ENCODE measurements at places on chromosomes 7 and 10.

DNA sequence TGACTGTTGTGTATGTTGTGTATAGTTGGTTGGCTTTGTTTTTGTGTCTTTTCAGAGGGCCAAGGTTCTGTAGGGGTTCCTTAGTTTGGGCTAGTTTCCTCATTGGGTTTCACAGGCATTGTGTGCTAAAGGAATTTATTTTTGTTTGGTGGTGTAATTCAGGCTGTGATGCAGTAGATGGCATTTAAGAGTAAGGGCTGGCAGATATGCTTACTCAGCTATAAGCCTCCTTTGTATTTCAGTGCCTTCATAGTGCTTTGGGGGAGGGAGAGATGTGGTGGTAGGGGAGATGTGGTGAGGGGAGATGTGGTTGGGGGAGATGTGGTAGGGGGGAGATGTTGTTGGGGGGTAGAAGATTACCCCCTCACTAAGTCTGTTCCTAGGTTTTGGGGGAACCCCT is 91.7 kb downstream of the SLC25A40 start:
- DNase-seq, result no peak

- DNase-seq, result no peak
These were observed 113.2 kb upstream of the LANCL2 start for GRCh38 chr7:55251911-55252310.

- no peak for DNase-seq
These were observed 316.6 kb downstream of the KCNMA1 start for GRCh38 chr10:77320971-77321471.

DNA sequence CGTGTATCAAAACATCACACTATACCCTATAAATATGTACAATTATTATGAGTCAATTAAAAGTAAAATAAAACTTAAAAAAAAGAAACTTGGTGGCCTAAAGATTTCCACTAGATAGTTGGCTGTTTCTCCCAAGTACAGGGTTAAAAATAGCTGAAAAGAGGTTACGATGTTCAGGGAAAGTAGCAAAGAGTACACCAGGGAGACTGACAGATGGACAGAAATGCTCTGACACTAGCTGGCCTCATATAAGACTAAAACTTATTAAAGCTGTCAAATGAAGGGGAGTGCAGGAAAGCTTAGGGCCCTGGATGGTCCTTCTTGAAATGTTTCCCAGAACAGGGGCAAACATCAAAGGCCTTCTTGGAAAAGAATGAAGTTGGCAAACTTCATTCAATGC is 51.3 kb downstream of the TCAF1 start:
- DNase-seq, result no peak

- DNase-seq, result peak; percentile 40
These were observed 82.6 kb downstream of the DNMBP start for GRCh38 chr10:99926925-99927720.

DNA sequence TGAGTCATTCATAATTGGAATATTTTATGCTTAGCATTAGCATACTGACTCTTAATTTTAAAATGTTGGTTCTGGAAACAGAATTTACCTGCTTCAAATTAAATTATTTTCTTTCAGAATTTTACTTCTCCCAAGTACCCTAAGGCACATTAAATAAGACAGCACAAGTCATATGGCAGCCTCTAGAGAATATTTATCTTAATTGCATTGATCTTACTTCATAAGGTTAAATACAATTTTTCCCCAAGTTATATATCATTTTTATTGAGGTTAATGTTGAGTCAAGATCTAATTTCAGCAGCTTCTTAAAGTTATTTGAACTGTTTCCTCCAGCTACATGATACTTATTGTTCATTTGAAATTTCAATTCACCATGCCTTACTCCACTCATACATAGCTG is 123.1 kb upstream of the IMMP2L start:
- DNase-seq, result no peak

GRCh38 chr10:89121764-89122020 is 85.4 kb downstream of the CH25H start:
- DNase-seq, result no peak

GRCh38 chr7:2776401-2776800 is 67.7 kb downstream of the GNA12 start:
- DNase-seq, result no peak

- DNase-seq, result no peak
These were observed 114.4 kb downstream of the HIBADH start for GRCh38 chr7:27548304-27548703.

GRCh38 chr7:112462236-112462635 is 12.0 kb downstream of the IFRD1 start:
- peak; percentile 81 for DNase-seq

DNA sequence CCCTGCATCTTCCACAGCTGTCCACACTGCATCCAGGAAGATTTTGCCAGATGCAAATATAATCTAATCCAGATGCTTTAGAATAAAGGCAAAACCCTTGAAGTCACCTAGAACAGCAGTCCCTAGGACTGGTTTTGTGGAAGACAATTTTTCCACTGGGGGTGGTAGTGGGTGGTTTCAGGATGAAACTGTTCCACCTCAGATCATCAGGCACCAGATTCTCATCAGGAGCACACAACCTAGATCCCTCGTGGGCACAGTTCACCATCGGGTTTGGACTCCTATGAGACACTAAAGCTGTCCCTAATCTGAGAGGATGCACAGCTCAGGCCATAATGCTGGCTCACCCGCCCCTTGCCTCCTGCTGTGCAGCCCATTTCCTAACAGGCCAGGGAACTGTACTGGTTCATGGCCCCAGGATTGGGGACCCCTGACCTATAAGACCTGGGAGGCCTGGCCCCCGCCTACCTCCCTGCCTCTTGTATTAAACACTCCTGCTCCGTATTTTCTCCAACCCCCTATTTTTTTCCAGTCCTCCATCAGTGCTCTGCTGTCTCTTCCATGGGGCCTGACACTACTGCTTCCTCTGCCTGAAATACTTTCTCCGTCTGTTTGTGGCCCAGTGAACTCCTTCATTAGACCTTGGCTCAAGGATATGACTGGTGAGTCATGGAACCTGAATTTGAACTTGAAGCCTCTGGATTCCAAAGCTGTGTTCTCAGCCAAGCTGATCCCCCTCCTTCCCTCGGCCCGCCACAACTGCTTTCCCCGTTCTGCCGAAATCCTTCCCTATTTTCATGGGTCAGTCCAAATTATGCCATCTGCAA is 79.9 kb upstream of the RHEB start:
- DNase-seq, result no peak

GRCh38 chr7:44761207-44762161 is 12.8 kb downstream of the ZMIZ2 start:
- DNase-seq, result no peak

DNA sequence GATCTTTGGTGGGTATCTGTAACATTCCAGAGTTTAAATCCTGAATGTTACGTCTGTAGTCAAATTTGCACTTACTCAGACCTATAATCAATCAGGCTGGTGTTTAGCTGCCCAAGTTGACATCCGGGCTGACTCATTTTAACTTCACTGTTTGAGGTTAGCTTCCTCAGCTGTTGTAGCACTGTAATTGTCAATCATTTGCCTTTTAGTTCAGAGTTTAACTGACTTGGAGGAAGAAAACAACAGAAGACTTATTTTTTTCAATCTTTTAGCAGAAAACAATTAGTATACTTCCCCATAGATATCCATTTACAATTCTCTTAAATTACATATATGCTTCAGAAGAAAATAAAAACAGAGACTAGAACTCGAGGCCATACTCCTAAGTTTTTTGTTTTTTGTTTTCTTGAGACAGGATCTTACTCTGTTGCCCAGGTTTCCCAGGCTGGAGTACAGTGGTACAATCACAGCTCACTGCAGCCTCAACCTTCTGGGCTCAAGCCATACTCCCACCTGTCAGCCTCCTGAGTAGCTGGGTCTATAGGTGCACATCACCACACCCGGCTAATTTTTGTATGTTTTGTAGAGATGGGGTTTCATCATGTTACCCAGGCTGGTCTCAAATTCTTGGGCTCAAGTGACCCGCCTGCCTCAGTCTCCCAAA is 38.5 kb upstream of the LRRC17 start:
- no peak for DNase-seq

DNA sequence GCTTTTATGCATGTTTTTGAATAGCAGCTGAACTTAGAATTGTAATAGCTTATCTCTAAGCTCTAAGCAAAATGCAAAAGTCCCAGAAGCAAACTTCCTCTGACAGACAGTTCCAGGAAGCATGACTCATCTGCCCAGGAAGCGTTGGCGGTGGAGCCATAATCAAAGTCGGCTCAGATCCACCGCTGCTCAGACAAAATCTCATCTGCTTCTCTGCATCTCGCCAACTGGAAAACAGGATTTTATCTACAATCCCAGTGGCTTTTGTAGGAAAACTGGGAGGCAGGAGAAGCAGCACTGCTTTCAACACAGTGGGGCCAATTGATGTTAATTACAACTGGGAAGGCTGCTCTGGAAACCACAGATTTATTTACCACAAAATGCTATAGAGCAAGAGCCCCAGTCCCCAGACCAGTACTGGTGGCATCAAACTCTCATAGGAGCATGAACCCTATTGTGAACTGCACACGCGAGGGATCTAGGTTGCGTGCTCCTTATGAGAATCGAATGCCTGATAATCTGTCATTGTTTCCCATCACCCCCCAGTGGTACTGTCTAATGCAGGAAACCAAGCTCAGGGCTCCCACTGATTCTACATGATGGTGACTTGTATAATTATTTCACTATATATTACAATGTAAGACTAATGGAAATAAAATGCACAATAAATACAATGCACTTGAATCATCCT is 99.9 kb downstream of the CUBN start:
- DNase-seq, result no peak

DNA sequence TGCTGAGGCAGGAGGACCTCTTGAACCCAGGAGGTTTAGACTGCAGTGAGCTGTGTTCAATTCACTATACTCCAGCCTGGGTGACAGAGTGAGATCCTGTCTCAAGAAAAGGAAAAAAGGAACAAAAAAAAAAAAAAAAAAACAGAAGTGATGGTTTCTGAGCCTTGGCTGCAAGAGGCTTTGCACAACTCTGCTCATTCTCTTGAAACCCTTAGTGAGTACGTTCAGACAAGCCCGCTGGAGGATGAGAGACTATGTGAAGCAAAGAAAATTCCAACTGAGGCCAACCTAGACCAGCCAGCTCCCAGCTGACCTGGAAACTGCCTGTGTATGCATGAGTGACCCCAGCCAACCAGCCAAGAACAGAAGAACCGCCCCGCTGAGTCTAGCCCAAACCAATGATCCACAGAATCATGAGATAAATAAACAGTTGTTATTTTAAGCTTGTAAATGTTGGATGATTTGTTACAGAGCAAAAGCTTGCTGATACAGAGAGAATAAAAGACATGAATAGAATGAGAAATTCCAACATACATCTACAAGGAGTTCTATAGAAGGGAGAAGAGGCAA is 50.6 kb upstream of the FZD9 start:
- DNase-seq, result no peak

- DNase-seq, result no peak
These were observed 85.9 kb downstream of the LSMEM1 start for GRCh38 chr7:112566442-112567324.

DNA sequence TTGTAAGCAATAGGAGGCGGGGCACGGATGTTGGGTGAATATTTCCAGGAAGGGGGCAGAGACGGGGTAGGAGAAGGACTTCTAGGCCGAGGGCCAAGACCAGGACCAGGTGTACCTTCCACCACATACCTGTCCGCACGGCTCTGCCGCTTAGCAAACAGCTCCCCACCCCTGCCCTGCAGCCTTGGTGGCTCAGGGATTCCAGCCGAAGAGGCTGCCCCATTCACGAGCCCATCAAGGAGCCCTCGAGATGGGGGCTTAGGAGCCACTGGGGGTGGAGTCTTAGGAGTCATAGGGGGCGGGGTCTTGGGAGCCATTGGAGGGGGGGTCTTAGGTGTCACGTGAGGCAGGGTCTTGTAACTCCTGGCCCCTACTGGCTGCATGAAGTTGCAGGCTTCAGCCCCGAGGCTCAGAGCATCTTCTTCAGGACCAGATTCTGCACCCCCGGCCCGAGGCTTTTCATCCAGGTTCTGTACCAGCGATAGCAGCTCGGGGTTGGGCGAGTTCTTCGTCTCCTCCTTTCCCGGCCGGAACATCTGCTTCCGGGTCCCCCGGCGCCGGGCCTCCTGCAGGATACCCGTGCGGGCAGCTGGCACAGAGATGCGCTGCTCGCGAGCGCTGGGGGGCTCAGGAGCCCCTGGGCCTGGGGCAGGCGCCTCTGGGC is 6.1 kb upstream of the MYOZ1 start:
- DNase-seq, result peak; percentile 9

GRCh38 chr7:75945297-75946168 is 30.6 kb downstream of the POR start:
- no peak for DNase-seq

GRCh38 chr10:24821986-24822385 is 98.3 kb upstream of the ARHGAP21 start:
- no peak for DNase-seq

- DNase-seq, result no peak
These were observed 28.1 kb downstream of the DLG5 start for GRCh38 chr10:77898323-77899079.

DNA sequence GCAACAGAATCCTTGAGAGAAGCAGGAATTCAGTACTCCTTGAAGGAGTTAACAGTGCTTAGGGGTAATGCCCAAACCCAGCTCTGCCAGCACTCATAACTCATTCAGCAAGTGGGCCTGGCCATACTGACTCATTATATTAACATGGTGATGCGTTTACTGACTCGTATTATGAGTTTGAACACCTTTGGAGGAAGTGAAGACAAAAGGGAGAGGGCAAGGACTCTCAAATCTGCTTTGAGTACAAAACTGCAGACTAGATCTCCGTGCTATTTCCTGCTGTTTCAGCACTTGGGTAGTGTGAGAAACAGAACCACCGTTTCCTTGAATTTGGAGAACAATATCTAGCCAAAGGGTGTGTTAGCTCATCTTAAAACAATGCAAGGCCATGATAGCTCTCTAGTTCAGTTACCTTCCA is 30.8 kb downstream of the SLC16A9 start:
- no peak for DNase-seq

DNA sequence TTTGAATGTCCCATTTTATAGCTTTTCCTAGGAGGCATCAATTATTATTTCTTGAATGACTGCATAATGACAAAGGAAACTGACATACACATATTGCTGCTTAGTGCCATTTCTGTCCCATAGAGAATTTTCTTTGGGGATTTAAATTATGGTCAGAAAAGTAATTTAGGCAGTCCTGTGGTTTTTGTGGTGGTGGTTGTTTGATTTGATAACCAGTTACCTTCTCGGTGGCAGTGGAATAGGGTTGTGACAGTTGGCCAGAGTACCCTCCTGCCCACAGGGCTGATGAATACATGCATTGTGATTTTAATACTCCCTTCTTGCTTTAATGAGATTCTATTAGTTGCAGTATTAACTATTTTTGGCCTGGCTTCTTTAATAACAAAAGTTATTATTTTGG is 6.6 kb upstream of the SGCE start:
- DNase-seq, result no peak

DNA sequence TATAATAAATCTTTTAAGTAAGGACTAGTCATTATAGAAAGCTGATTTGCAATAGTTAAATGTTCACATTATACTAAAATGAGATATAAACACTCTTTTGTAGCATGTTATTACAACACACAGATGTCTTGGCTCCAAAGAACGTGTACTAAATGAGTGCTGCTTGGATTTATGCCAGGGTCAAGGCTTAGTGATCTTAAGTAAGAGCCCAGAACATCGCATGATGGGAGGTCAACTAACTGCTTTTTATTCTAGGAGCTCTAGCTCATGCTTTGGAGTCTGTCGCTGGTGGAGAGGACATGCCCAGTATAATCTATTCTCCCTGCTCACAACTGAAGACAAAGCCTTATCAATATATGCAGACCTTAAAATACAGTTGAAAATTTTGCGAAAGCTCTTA is 315.1 kb downstream of the BBS9 start:
- DNase-seq, result peak; percentile 43
